ENCODE measurements at places on chromosomes 5 and 9.
A peak's percentile ranks its signal among the peaks of the same experiment; 100 is the strongest.

DNA sequence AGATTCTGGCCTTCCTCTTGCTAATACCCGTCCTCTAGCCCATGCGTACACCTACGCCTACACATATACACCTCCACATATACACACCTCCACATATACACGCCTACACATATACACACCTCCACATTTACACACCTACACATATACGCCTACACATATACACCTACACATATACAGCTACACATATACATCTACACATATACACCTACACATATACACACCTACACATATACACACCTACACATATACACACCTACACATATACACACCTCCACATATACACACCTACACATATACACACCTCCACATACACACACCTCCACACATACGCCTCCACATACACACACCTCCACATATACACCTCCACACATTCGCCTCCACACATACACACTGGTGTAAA, 27.2 kb downstream of the AK3 start:
- DNase-seq = no peak

- DNase-seq = no peak
Observed at GRCh38 chr5:139241139-139241538, 43.0 kb upstream of the SIL1 start.

- no peak for DNase-seq
Observed at GRCh38 chr9:120934281-120934680, 7.7 kb upstream of the TRAF1 start.

DNA sequence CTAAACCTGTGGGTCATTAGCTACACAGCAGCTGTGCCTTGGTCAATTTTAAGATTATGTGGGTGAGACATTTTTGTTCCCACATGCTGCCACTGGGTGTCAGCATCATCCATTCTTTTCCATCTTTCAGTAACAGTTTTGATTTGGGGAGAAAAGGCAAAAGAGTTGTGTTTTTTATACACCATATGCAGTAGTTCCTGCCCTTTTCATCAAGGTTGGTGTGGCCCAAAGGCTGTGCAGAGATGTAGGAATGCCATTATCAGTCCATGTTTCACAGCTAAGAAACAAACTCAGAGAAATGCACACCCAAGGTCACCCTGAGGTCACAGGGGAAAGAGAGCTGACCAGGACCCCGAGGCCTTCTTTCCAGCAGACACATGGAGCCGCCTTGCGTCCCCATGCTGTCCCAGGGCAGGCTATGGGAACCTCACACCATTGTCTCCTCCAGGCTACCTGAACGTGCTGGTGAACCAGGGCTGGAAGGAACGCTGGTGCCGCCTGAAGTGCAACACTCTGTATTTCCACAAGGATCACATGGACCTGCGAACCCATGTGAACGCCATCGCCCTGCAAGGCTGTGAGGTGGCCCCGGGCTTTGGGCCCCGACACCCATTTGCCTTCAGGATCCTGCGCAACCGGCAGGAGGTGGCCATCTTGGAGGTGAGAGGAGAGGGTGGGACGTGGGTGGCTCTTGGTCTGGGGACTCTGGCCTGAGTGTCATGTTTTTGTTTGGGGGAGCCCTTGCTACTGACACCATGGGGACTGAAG, 27.8 kb upstream of the GRPEL2 start:
- DNase-seq = peak; percentile 21

DNA sequence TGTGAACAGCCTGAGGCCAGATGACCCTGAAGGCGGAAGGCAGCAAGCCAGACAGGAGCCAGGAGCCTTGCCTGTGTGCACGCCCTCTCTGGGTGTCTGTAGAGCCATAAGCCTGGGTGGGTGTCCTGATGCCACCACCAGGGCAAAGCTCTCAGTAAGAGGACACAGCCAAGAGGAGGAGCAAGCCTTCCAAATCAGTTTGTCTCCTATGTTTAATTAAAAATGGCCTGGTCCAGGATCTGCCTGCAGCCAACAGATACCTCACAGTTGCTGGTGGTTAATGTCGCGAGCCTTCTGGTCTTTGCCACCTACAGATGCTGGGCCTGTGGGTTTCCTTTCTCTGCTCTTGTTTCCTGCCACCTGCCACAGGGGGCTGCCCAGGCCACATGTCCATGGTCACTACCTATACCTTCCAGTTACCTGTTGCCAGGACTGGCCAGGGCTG, 56.9 kb downstream of the SYK start:
- DNase-seq = no peak

DNA sequence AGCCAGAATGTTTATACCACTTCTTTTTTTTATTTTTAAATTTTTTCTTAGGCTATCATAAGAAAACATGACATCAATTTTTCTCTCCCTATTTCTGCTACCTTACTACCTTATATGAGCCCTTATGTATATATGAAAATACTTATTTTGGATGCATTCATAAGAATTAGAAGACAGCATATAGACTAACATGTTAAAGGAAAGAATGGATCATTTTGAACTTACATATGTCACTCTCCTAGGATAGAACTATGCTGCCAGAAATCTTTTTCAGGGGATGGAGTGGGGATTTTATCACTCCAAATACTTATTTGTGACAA, 51.8 kb downstream of the SNX24 start:
- DNase-seq = no peak

GRCh38 chr5:172418862-172419814, 35.2 kb downstream of the SH3PXD2B start:
- no peak for DNase-seq

DNA sequence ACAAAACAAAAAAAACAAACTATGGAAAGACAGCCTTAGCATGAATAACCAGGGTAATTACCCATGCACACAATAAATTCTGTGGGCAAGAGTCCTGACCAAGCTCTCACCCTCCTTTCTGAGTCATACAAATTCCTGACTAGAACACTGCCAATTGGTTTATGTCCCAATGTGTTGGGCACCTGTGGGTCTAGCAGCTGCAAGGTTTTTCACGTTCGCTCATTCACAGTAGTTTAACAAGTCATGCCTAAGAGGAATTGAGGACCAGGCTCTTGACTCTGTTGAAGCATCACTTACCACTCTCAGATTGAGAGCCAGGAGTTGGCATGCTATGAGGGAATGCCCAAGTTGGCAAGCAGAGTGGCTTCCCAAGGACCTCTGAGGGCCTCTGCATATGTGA, 205.5 kb upstream of the SLC24A2 start:
- DNase-seq = no peak

DNA sequence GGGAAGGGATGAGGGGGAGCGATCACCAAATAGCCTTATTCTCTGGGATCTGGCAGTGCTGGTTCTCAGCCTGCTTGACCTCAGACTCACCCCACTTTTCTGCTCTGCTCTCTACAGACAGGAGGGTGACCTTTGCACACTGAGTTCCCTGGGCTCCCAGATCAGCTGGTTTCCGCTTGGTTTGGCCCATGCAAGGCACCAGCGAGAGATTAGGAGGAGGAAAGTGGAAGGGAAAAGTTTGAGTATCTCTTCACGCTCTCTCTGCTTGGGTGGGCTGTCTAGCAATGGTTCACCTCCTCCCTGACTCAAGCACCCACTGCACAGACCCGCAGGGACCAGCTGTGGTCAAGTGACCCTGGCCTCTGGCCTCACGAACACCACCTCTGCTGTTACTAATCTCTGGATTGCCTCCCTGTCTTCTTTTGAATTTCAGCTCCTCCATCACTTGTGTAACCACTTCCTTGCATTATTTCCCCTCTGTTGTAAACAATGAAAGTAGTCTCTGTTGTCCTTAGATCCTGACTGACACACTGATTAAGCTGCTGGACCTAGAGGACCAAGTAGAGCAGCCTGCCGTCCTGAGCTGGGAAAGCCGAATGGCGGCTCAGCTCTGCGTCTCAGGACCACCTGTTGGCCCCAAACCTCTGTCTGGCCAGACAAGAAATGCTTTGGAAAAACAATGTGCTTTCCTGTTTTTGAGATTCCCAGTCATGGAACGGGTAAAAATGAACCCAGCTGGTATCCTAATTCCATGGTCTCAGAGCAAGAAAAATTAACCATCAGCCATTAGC, 186.6 kb downstream of the CRB2 start:
- DNase-seq = no peak

DNA sequence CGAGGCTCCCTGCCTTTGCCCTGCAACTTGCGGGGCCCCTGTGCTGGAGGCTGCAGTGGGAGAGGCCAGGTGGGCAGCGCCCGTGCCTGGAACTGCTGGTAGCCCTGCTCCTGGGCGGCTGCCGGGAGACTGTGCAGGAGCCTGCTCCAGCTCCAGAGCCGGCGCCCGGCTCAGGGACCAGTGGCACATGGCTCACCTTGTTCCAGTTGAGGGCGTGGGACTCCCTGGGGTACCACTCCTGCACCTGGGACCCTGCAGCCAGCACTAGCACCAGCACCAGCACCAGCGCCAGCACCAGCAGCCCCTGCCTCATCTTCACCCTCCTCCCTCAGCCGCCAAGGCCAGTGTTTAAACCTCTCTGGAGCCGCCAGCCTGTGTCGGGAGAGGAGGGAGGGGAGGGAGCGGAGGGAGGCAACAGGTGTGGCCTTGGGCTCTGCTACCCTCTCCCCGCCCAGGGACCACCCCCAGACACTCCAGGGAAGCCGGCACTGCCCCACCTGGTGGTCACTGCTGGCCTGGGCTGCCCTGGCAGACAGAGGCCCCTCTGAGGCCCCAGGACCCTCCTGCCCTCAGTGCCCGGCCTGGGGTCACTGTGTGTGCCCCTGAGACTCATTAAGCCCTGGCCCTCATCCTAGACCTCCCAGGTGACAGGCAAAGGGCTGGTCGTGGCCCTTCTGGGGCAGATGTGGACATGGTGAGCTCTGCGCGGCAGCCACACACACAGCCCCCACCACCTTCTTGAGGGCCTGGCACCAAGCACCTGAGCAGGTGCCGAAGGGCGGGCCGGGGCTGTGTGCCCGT, at the start of gene LCN10:
Gene LCN10, minus strand, starts transcription at position 350 of the 801 bp plus-strand sequence. Its CDS starts 37 bp downstream, at position 313.
- no peak for DNase-seq

DNA sequence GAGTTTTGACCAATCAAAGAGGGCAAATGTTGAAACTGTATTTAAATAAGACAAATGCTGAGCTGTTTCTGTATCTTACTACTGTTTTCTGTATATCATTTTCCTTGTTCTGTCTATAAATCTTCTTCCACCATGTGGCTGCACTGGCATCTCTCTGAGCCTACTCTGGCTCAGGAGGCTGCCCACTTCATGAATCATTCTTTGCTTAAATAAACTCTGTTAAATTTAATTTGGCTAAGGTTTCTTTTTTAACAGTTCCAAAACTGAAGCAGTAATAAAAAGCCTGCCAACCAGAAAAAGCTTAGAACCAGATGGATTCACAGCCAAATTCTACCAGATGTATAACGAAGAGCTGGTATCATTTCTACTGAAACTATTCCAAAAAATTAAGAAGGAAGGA, 40.2 kb upstream of the TAS2R1 start:
- DNase-seq = no peak

DNA sequence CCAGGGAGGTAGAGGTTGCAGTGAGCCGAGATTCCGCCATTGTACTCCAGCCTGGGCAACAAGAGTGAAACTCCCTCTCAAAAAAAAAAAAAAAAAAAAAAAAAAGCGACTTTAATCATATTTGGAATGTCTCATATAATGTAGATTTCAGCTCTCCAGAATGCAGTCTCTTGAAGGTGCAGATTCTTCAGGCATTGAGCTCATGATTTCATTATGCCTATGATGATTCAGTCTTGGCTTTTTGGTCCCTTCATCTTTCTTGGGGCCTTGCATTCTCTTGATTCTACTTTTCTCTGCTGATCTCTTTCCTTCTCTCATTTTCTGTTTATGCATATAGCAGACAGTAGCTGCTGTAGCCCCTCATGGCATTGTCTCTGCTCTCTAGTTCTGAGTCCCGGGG, 22.9 kb downstream of the KDM4C start:
- no peak for DNase-seq

- no peak for DNase-seq
Observed at GRCh38 chr9:133421615-133422542, at the start of gene ADAMTS13. Gene ADAMTS13 (plus strand): TSS chr9:133422367. CDS start chr9:133422444, 77 bp downstream.

- DNase-seq = no peak
Observed at GRCh38 chr9:19373527-19373926, 6.5 kb downstream of the RPS6 start.

DNA sequence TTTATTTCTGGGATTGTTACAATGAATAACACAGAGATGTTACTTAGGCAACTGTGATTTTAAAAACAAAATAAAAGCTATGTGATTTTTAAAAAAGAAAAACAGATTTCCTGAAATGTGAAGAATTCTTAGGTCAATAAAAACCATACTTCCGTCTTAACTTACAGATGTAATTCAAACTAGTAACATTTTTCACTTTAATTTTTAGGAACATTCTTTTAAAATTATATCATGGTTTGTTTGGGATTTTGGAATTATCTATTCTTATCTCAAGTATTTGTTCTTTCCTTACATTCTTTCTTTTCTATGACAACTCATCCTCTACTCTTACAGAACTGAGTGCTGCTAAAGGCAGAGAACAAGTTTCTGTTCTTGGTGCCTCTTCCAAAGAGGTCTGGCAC, 159.5 kb downstream of the RAPGEF6 start:
- DNase-seq = no peak

DNA sequence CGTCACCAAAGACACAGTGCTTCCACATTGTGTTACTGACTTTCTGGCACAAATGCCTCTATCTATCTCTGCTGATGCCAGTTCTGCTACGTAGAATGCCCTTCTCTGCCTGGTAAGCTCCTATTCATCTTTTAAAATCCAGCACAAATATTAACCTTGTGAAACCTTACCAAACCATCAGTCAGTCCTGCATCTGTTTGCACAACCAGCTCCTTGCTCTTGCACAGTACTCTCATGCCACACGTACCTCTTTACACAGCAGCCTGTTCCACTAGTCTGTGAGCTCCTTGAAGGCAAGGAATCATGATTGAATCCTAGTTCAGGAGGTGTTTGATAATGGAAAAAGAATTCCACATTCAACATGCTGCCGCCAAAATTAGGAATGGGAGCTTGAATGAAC, 56.3 kb downstream of the TEX10 start:
- no peak for DNase-seq

DNA sequence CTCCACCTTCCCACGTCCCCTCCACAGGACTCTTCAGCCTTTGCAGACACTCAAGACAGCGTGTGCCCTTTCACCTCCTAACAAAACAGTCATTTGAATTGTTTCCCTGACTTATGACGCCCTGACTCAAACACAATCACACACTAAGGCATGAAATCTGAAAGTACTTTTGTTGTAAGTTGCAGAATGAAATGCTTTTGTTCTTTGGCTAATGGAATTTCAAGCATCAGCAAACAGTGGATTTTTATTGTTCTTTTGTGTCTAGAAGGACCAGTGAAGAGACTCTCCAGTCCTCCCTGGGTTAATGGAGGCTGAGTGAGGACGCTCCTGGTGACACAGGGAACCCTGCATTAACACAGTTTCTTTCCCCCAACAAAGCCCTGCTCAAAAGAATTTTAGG, 380.1 kb downstream of the CTNND2 start:
- no peak for DNase-seq

GRCh38 chr5:172048539-172049101, 42.2 kb upstream of the FBXW11 start:
- no peak for DNase-seq

DNA sequence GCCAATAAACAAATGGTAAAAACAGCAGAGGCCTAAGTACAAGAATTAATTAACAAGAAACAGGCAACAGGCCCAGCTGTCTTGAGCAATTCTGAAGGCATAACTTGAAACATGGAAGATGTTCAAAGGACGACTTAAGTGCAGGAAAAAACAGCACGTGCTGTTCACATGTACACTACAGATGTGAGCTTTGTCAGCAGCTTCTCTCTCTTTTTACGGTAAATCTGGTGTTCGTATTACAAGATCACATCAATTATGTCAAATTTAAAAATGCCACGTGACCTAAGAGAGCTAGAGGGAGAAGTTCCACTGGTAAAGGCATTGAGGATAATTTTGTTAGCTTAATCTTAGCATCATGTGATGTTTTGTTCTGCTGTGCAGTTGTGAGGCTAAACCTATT, 281.1 kb downstream of the PSAT1 start:
- DNase-seq = no peak

Data from activated CD4-positive, alpha-beta T cell treated with anti-CD3 and anti-CD28 coated beads for 4 hours (primary cell).